ENCODE measurements at places on chromosomes 5 and 9.

- no peaks in the 10 kb centered on the region for H3K36me3 ChIP-seq
- no peaks in the 10 kb centered on the region for H3K27me3 ChIP-seq
- H3K27ac ChIP-seq, result no peak overlapping the region
- no peak overlapping the region for H3K4me3 ChIP-seq
- no peaks in the 10 kb centered on the region for H3K4me1 ChIP-seq
Observed at GRCh38 chr5:158389786-158390185, 530.8 kb upstream of the CLINT1 start.

GRCh38 chr9:113416149-113416721, 5.7 kb downstream of the C9orf43 start:
- no peaks in the 10 kb centered on the region for H3K27me3 ChIP-seq
- DNase-seq, result peak; percentile 54
- H3K27ac ChIP-seq, result peak overlapping the region; percentile 73
- H3K4me1 ChIP-seq, result peaks cover 16% of the 10 kb centered on the region

- H3K4me3 ChIP-seq, result no peak overlapping the region
- no peak overlapping the region for H3K27ac ChIP-seq
- no peaks in the 10 kb centered on the region for H3K36me3 ChIP-seq
- H3K4me1 ChIP-seq, result no peaks in the 10 kb centered on the region
- H3K27me3 ChIP-seq, result no peaks in the 10 kb centered on the region
Observed at GRCh38 chr5:129074903-129075302, 19.6 kb upstream of the ISOC1 start.

GRCh38 chr9:123739387-123739786, 190.5 kb downstream of the DENND1A start:
- no peaks in the 10 kb centered on the region for H3K27me3 ChIP-seq
- H3K27ac ChIP-seq, result no peak overlapping the region
- H3K4me3 ChIP-seq, result no peak overlapping the region
- DNase-seq, result peak; percentile 20

GRCh38 chr5:172417983-172418630, 36.2 kb downstream of the SH3PXD2B start:
- H3K27me3 ChIP-seq, result no peaks in the 10 kb centered on the region
- H3K4me1 ChIP-seq, result 0 out of 2 replicates have a peak, but pooled peaks cover 8% of the 10 kb centered on the region
- no peaks in the 10 kb centered on the region for H3K36me3 ChIP-seq
- H3K27ac ChIP-seq, result no peak overlapping the region

- no peak overlapping the region for H3K27ac ChIP-seq
- H3K36me3 ChIP-seq, result no peaks in the 10 kb centered on the region
- DNase-seq, result no peak
- no peak overlapping the region for H3K4me3 ChIP-seq
- no peaks in the 10 kb centered on the region for H3K27me3 ChIP-seq
- H3K4me1 ChIP-seq, result 0 out of 2 replicates have a peak, but pooled peaks cover 5% of the 10 kb centered on the region
Observed at GRCh38 chr5:95667061-95667618, 15.7 kb downstream of the SPATA9 start.

GRCh38 chr5:154081246-154081645, 42.5 kb downstream of the MFAP3 start:
- peaks cover 5% of the 10 kb centered on the region for H3K4me1 ChIP-seq
- H3K36me3 ChIP-seq, result no peaks in the 10 kb centered on the region
- no peak overlapping the region for H3K27ac ChIP-seq
- no peaks in the 10 kb centered on the region for H3K27me3 ChIP-seq
- no peak overlapping the region for H3K4me3 ChIP-seq

GRCh38 chr9:79390781-79391770, 180.7 kb upstream of the TLE4 start:
- H3K36me3 ChIP-seq, result no peaks in the 10 kb centered on the region
- H3K4me1 ChIP-seq, result no peaks in the 10 kb centered on the region
- H3K27me3 ChIP-seq, result no peaks in the 10 kb centered on the region
- DNase-seq, result no peak
- H3K27ac ChIP-seq, result no peak overlapping the region

DNA sequence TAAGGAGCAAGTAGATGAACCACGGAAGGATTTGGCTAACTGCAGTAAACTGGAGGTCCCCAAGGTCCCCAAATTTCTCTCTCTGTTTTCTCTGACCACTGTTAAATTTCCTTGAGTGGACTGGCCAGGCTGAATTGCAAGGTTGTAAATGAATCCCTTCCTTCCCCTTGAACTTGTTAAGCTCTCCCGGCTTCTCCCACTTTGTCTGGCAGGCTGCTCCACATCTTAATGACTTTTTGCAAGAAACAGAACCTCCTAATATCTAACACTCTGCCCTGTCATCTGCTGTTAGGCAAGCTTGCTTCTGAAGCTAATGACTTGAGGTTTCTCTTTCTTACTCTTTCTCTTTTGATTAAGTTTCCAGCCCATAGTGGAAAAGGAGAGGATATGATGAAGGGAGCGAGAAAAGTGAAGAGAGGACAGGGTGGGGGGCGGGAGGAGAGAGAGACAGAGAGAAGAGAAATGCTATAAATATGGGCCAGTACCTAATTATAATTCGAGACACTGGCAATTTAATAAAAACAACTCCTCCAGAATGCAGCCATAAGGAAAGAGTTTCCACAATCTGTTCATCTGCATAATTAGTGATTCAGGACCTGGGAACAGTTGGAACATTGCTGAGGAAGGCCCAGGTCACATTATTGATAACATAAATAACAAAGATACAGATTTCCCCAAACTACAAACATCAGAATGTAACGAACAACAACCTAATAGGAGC, 437.3 kb upstream of the MPDZ start:
- H3K27me3 ChIP-seq, result no peaks in the 10 kb centered on the region
- no peak overlapping the region for H3K27ac ChIP-seq
- H3K4me1 ChIP-seq, result peaks cover 11% of the 10 kb centered on the region
- no peaks in the 10 kb centered on the region for H3K36me3 ChIP-seq
- DNase-seq, result no peak

DNA sequence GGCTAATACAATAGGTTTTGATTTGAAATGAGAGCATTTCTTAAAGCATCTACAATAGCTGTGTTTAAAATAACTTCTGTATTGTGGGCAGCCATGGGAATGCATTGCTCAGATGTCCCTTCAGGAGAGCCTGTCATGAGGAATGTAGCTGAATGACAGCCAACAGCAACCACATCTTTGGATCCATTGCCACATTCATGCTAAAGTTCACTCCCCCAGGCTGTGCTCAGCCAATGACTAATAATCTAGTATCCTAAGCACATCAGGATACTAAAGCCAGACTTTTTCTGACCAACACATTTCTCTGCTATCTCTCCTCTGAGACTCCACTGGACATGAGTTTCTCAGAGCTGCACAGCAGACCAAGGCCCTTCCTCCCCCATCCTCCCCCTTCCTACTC, 45.5 kb downstream of the HTR1A start:
- no peaks in the 10 kb centered on the region for H3K27me3 ChIP-seq
- H3K27ac ChIP-seq, result no peak overlapping the region
- no peaks in the 10 kb centered on the region for H3K4me1 ChIP-seq
- H3K36me3 ChIP-seq, result no peaks in the 10 kb centered on the region

DNA sequence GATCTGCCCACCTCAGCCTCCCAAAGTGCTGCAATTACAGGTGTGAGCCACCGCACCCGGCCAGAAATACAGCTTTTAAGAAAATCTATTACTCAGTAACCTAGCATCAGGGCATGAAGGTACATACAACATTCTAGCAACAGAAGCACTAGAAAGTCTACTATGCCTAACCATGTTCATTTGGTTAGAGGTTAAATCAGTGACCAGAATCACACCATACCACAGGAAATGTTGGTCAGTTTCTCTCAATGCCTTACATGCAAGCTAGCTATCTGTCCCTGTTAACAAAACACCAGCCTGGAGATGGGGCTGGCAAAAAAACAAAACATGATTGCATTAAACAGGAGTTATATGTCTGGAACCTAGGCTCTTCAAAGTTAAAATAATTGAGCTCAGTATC, 104.1 kb downstream of the STRBP start:
- H3K4me1 ChIP-seq, result no peaks in the 10 kb centered on the region
- no peak for DNase-seq
- no peak overlapping the region for H3K4me3 ChIP-seq
- no peaks in the 10 kb centered on the region for H3K27me3 ChIP-seq
- no peaks in the 10 kb centered on the region for H3K36me3 ChIP-seq
- H3K27ac ChIP-seq, result no peak overlapping the region

DNA sequence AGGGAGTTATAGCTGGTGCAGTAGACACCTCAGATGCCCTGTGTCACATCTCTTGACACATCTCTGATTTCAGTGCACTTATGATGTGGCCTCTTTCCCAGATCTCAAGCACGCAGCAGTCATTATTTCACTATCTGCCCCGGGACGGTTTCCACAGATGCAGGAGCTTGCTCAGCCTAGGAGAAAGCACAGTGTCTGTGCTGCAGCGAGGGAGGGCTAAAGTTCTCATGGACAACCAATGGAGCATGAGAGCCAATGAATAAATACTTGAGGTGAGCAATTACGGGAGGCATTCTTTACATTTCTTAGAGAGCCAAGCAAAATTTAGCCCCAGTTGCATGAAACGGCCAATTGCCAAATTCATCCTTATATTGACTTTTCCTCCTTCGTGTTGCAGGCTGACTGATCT, 7.4 kb upstream of the MOB3B start:
- no peak overlapping the region for H3K27ac ChIP-seq
- DNase-seq, result no peak

DNA sequence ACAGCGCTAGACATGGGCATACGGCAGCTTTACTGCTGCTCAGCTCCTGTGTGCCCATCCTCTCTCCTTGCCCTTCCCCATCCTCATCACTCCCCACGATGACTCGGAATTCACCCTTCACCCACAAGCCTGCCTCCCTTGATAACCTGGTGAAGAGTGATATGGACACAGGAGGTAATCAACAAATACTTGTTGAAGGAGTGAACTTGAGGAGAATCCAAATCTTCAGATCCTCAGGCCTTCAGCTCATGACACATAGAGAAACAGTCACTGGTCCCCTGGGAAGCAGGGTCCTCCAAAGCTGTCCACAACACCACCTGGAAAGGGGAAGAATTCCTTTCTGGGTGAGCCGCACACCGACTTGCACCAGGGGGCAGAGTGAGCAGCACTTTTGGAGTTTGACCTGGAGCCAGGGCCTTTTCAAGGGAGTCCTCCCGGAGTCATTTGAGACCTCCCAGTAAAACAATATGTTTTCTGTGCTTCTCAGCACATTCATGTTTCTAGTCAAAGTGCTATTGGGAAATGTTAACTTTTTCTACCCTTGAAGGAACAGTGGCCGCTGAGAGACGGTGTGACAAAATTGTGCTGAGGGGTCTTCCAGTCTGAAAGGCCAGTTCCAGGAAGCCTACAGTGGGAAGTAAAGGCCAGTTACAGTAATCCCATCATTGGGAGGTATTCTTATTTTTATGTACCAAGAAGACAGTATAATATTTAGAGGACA, 332.3 kb downstream of the CWC27 start:
- DNase-seq, result peak; percentile 8
- no peak overlapping the region for H3K4me3 ChIP-seq
- 0 out of 2 replicates have a peak, but pooled peaks cover 11% of the 10 kb centered on the region for H3K4me1 ChIP-seq
- H3K27ac ChIP-seq, result no peak overlapping the region
- H3K36me3 ChIP-seq, result no peaks in the 10 kb centered on the region

DNA sequence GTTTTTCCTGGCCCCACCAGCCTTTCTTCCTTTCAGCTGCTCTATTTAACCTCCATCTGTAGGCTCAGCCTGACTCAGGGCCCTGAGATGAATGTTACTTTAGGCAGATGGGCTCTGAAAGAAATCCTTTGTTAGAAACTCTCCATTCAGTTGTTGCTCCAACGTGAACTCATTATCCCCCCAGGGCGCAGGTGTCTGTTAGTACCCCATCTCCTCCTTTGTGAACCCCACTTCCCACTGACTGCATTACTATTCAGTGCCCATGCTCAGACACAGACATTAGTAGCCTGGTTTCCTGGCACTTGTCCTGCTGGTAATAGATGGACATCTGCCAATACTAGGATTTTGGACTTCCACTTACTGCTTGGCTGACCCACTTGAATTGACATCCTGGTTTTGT, 1271.6 kb downstream of the PTPRD start:
- H3K27ac ChIP-seq, result no peak overlapping the region
- DNase-seq, result no peak
- no peaks in the 10 kb centered on the region for H3K36me3 ChIP-seq
- H3K4me1 ChIP-seq, result no peaks in the 10 kb centered on the region

- peak within 1 kb of the TSS; percentile 66 for H3K4me3 ChIP-seq
- H3K27me3 ChIP-seq, result peaks cover 6% of the 10 kb centered on the region
- H3K4me1 ChIP-seq, result peaks cover 23% of the 10 kb centered on the region
- no peak within 1 kb of the TSS for H3K27ac ChIP-seq
- DNase-seq, result peak; percentile 56
Observed at GRCh38 chr9:122370869-122371755, at the start of gene PTGS1. PTGS1 (plus strand) TSS chr9:122371024; CDS start chr9:122371085, 61 bp downstream.

DNA sequence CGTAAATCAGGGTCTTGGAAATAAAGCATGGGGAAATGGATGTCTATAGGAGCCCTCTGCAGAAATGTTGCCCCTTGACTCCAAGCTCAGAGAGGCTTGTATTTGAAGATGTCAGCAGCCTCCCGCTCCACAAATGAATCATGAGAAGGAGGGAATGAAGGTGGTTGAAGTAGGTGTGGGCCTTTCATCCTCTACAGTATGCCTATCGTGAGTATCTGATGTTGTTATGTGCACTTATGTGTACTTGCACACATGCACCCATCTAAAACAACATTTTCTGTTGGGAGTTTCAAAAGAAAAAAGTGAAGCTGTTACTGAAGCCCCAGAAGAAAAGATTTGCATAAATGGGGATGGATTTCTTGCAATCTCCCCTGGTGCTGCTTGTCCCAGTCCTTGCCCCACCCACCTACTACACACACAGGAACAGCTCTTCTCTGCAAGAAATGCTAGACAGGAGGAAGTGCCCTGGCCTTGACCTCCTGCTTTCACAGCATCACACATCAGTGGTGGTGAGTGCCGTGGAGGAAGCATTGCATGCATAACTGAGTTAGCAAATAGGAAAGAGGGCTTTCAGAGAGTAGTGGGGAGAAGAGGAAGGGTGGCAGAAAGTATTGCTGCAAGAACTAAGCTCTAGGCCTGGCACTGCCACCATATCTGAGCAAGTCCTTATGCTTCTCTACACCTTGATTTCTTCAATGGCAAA, 156.1 kb downstream of the SNX18 start:
- peak overlapping the region; percentile 35 for H3K27ac ChIP-seq
- no peak overlapping the region for H3K4me3 ChIP-seq
- peaks cover 37% of the 10 kb centered on the region for H3K4me1 ChIP-seq
- peak; percentile 95 for DNase-seq
- no peaks in the 10 kb centered on the region for H3K27me3 ChIP-seq

- no peaks in the 10 kb centered on the region for H3K4me1 ChIP-seq
- no peak overlapping the region for H3K4me3 ChIP-seq
- H3K27ac ChIP-seq, result no peak overlapping the region
- no peaks in the 10 kb centered on the region for H3K36me3 ChIP-seq
- DNase-seq, result no peak
Observed at GRCh38 chr5:66959653-66960052, 236.9 kb downstream of the CD180 start.

DNA sequence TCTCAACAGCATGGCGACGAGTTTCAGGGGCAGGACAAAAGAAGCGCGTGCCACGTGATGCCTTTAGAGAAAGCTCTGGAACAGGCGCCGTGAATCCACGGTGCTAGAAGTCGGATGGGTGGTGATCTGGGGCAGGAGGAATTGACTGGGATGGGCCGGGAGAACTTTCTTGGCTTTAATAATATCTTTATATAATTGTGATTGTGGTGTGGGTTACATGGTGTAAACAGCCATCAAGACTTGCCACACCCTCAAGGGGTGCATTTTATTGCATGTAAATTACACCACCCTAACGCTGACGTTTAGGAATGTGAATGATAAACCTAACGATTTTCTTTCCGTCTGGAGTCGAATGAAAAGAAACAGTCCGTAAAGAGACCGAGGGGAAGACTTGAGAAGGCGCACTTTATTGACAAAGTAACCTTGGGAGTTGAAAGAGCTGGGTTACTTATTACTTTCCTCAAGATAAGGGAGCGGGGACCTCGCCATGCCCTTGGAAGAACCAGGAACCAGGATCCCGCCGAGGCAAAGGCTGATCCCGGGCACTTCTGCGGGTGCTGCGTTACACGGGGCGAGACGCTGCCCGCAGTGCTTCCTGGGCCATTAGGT, 8.5 kb downstream of the NRARP start:
- H3K27me3 ChIP-seq, result peaks cover 57% of the 10 kb centered on the region
- no peaks in the 10 kb centered on the region for H3K36me3 ChIP-seq
- no peak for DNase-seq
- H3K27ac ChIP-seq, result no peak overlapping the region
- H3K4me3 ChIP-seq, result no peak overlapping the region
